ENCODE measurements at places on chromosomes 2 and 18. TPM values are rescaled to one million over a fixed set of nuclear protein-coding genes. Genes with fewer than 3 reads are reported as not detected.

Gene THSD7B
- polyA plus RNA-seq = not detected

Gene TNFAIP6
- polyA plus RNA-seq = not detected

Gene MC5R
- not detected for polyA plus RNA-seq

Gene MAPRE2
- 63.3 TPM for polyA plus RNA-seq

Gene CFAP65
- polyA plus RNA-seq = not detected

Gene MORN2
- polyA plus RNA-seq = 5.1 TPM

Gene ABHD1
- polyA plus RNA-seq = 0.35 TPM

Gene OSGEPL1
- polyA plus RNA-seq = 9.3 TPM

Gene UGT1A5
- polyA plus RNA-seq = not detected

Gene EFR3B
- 0.04 TPM for polyA plus RNA-seq

Gene ATAD2B
- 12.4 TPM for polyA plus RNA-seq

Gene CMPK2
- 4.6 TPM for polyA plus RNA-seq

Gene GAL3ST2
- polyA plus RNA-seq = not detected

Gene GAREM1
- not detected for polyA plus RNA-seq

Gene GRB14
- polyA plus RNA-seq = not detected

Gene MC4R
- polyA plus RNA-seq = not detected

Gene ALKAL2
- 3.5 TPM for polyA plus RNA-seq

Gene SAG
- not detected for polyA plus RNA-seq

Gene ADGRF3
- 0.38 TPM for polyA plus RNA-seq

Gene FN1
- 0.90 TPM for polyA plus RNA-seq

Gene COL6A3
- not detected for polyA plus RNA-seq

Gene POMC
- 10.1 TPM for polyA plus RNA-seq

Gene SCN2A
- polyA plus RNA-seq = 0.06 TPM

Gene ASB3
- polyA plus RNA-seq = 14.7 TPM

Gene ERFE
- not detected for polyA plus RNA-seq

Gene TUBA3D
- polyA plus RNA-seq = not detected

Gene FSIP2
- not detected for polyA plus RNA-seq

Gene CD8B2
- not detected for polyA plus RNA-seq

Gene EVX2
- polyA plus RNA-seq = not detected

Gene GKN2
- polyA plus RNA-seq = not detected

Gene TMEM163
- polyA plus RNA-seq = 1.2 TPM

Gene UGT1A7
- polyA plus RNA-seq = not detected

Gene KCNE4
- not detected for polyA plus RNA-seq

Gene SERPINB10
- polyA plus RNA-seq = not detected

Gene TMEM182
- polyA plus RNA-seq = 8.9 TPM

Gene CRIM1
- 0.26 TPM for polyA plus RNA-seq

Gene MGAT4A
- polyA plus RNA-seq = 54.6 TPM

Gene IL36A
- not detected for polyA plus RNA-seq

Gene CCDC142
- 9.2 TPM for polyA plus RNA-seq

Gene FOXI3
- polyA plus RNA-seq = not detected

Gene LHCGR
- polyA plus RNA-seq = not detected

Gene IL18R1
- 2.2 TPM for polyA plus RNA-seq

Gene RBM44
- 0.11 TPM for polyA plus RNA-seq

Gene FAM228A
- polyA plus RNA-seq = not detected

Gene VSNL1
- not detected for polyA plus RNA-seq

Data from IgD-negative memory B cell (primary cell).